ENCODE measurements at places on chromosomes 6 and 20. TPM values are rescaled to one million over a fixed set of nuclear protein-coding genes. Genes with fewer than 3 reads are reported as not detected.

The GGTLC1 gene
- total RNA-seq: not detected

The PI16 gene
- 0.20 TPM for total RNA-seq

The SMOC2 gene
- total RNA-seq: 1.9 TPM

The PBOV1 gene
- not detected for total RNA-seq

The FOXA2 gene
- 0.16 TPM for total RNA-seq

The CST1 gene
- total RNA-seq: not detected

The C4B gene
- 5.3 TPM for total RNA-seq

The CLIC5 gene
- 0.24 TPM for total RNA-seq

The BPIFB2 gene
- total RNA-seq: 2.0 TPM

The BPI gene
- total RNA-seq: not detected

The OLIG3 gene
- total RNA-seq: not detected

The KCNQ2 gene
- total RNA-seq: not detected

The ABRACL gene
- 36.4 TPM for total RNA-seq

The PTK6 gene
- total RNA-seq: 92.7 TPM

The KAT14 gene
- total RNA-seq: 6.8 TPM

The TSPO2 gene
- not detected for total RNA-seq

The UBE2V1 gene
- 75.6 TPM for total RNA-seq

The SPDEF gene
- total RNA-seq: 0.44 TPM

The CARMIL1 gene
- 18.2 TPM for total RNA-seq

The ADGRF5 gene
- total RNA-seq: 2.5 TPM

The SPACA1 gene
- not detected for total RNA-seq

The PGC gene
- total RNA-seq: not detected

The RSPO3 gene
- 1.4 TPM for total RNA-seq

The SLC32A1 gene
- total RNA-seq: not detected

The SNX9 gene
- 19.3 TPM for total RNA-seq

The MCHR2 gene
- not detected for total RNA-seq

The CSTF1 gene
- total RNA-seq: 18.5 TPM

The PPARD gene
- total RNA-seq: 38.5 TPM

The STMN3 gene
- total RNA-seq: 4.6 TPM

The CST5 gene
- total RNA-seq: not detected

The CCDC170 gene
- 0.04 TPM for total RNA-seq

The PROKR2 gene
- total RNA-seq: not detected

The OTOR gene
- not detected for total RNA-seq

The MOXD1 gene
- total RNA-seq: 31.4 TPM

The RBM12 gene
- 58.0 TPM for total RNA-seq

All from esophagus mucosa (tissue), 1 donor.